T-helper 22 cell (primary cell): ENCODE measurements at places on chromosomes 2 and 18.

DNA sequence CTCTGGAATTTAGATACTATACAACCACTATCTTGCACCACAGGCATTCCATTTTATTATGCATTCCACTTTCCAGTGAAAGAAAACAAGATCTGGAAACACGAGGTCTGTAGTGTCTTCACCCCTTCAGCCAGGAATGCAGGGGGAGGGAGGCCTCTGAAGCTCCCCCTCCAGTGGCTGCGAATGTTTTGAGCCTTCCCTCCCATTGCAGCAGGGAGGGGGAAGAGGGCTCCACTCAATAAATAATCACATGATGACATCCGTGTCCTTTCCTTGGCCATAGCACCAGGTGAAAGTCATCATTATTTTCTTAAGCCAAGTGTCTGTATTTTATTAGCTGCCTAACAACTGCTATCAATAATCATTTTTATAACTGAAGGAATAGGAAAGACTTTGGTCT is 38.6 kb downstream of the ALPK2 start:
- no peak for DNase-seq

DNA sequence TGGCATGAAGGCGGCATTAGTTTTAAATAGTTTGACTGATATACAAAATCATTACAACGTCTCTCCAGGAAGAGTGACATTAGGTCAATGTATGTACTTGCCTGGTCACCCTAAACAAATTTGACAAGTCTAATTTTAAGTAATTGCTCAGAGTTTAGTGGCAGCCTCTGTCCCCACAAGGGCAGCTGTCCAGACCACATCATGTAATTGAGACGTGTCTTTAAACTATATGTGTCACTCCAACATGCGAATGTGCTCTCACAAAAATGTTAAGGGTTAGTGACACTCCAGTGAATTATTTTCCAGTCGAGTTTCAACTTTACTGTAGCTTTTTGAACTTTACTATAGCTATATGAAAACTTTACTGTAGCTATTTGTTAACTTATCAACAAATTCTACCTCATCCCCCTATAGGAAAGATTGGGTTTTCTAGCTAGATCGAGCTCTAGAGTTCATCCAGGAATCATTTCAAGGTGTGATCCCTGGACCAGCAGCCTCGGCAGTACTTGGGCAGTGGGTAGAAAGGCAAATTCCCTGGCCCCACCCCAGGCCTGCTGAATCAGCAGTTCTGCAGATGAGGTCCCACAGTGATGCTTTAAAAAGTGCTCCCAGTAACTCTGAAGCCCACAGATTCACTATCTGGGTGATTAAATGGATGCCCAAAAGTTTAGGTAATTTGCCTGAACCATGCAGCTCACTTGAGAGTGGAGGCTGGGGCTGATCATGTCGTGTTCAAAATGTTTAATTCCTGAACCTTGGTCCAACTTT is 66.4 kb upstream of the POU3F3 start:
- no peak for DNase-seq

GRCh38 chr2:188898261-188898660 is 75.9 kb upstream of the COL3A1 start:
- DNase-seq = no peak

DNA sequence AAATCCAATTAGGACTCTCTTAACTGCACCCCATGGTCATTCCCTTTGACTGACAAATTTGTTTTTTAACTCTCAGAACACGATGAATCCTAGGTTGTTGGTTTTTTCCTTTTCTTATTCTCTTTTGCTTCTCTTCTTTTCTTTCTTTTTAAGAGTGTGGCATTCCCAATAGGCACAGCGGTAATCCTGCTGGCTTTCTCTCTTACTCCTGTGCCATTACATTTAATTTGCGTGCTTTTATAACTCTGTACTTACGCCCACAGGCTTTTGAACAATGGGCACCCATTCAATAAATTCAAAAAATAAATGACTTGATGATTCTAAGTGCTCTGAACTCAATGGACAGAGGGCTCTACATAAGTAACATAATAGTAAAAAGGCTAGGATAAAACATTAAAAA is 189.0 kb upstream of the SMAD7 start:
- no peak for DNase-seq

GRCh38 chr2:76251342-76251741 is 540.6 kb upstream of the GCFC2 start:
- no peak for DNase-seq

DNA sequence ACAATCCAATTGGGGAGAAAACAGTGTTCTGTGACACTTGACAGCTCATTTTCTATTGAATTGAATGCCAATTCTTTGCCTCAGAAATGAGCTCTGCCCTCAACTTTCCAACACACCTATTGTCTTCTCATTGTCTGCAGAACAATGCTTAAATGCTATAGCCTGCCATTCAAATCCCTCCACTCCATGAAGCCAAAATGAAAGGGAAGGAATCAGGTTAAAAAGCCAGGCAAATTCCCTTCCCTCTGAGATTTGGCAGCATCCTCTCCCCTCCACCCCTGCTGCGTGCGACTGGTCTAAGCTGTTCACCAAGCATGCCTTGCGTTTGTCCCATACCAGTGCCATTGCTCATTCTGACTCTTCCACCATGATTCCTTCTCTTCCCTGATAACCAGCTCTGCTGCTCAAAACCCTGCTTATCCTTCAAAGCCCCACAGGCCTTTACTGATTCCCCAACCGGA is 32.4 kb upstream of the TMEM131 start:
- DNase-seq = no peak

DNA sequence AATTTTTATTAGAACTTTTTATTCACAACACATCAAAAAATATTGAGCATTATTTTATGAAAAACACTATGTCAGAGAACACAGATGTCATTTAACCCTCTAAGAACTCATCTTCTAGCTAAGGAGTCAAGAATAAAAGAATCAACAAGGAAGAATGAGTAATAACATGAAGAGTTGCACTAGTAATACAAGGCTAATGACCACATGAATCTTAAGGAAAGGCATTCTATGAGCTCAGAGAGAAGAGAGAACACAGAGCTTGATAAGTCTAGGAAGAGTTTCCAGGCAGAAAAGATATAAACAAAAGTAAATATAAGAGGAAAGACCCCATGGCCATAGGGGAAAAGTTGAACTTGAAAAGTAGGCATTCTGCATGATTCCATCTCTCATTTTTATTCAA is 166.5 kb downstream of the MAIP1 start:
- DNase-seq = no peak

DNA sequence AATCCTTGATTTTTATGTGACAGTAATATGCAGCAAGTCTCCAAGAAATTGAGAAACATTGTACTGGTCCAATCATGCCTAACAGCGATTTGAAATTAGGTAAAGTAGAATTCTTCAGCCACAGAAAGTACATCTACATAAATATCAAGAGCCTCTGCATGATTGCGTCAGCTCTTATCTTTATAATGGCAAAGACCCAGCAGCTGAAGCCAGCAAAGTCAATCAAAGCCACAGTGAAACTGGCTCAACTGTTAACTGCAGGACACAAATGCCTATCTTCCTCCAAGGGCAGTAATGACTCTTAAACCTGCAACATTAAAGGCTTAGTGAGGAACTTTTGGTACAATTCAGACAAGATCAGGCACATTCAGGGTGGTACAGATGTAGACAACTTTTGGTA is 102.5 kb downstream of the BARD1 start:
- DNase-seq = no peak

GRCh38 chr18:78021196-78021595 is 771.5 kb downstream of the GALR1 start:
- DNase-seq = no peak

DNA sequence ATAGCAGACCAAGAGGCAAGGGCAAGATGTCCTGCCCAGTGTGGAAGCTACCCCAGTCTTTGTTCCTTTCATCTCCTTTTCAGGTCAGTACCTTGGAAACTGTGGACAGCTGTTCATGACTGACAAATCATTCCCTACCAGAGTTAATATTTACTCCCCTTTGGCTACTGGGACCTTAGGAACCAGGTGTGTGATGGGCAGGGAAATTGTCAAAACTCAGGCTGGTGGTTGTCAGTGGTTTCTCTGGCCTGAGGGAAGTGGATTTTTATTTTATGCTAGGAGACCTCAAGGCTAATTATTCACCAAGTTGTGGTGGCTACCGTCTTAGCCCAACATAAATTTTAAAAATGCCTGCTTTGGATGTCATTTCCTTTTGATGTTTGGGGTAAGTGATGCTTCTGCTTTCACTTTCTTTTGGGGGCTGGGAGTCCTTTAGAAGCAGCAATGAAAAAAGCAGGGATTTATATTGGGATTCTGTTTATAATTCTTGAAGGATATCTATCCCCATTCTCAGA is 119.3 kb downstream of the SETBP1 start:
- DNase-seq = no peak

- no peak for DNase-seq
Observed at GRCh38 chr18:24219561-24220317, 80.9 kb downstream of the CABYR start.

GRCh38 chr18:4806331-4806730 is 351.2 kb upstream of the DLGAP1 start:
- no peak for DNase-seq

GRCh38 chr2:220445429-220446105 is 818.1 kb downstream of the SLC4A3 start:
- no peak for DNase-seq

- DNase-seq = no peak
Observed at GRCh38 chr2:178756343-178756742, 50.9 kb downstream of the TTN start.

- DNase-seq = no peak
Observed at GRCh38 chr2:43034242-43034619, 192.2 kb downstream of the ZFP36L2 start.
